ENCODE measurements at places on chromosomes 4 and X.

DNA sequence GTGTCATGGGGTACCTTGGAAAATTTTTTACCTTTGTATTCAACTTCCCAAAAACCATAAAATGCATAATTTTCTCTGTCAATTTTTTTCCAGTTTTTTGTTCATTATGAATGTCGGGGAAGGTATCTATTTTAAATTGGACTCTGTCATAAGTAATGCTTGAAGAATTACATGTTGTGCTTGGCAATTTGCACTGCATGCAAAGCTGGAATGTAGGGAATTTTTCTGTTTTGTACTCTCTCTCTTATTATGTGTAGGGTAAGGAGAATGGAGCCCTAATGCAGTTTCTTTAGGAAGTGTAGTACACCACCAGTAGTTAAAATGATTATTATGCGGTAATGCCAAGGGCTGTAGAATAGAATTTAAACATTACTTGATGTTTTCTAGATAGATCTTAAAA, 137.7 kb upstream of the LIMCH1 start:
- DNase-seq, result no peak

GRCh38 chrX:47187106-47187677, 6.4 kb upstream of the UBA1 start:
- DNase-seq, result no peak

DNA sequence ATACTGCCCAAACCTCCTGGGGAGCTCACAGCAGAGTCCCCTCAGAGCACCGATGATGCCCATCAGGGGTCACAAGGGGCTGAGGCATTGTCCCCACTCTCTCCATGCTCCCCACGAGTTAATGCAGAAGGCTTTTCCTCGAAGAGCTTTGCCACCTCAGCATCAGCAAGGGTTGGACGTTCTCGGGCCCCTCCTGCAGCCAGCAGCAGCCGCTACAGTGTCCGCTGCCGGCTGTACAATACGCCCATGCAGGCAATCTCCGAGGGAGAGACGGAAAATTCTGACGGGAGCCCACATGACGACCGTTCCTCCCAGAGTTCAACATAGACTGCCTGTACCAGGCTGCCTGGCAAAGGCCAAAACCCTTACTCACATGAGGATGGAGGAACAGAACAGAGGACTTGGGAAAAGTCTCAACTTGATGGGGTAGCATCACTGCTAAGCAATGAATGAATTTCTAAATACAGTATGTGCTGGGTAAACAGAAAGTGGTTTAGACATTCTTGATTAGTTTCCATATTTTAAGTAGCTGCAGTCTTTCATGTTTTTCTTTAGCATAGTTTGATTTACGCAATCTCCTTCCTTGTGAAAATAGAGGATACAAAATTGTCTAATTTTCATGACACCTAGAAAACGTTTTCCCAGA, 5.0 kb upstream of the SCML1 start:
- DNase-seq, result no peak

GRCh38 chrX:122092360-122092759, 1045.0 kb downstream of the GLUD2 start:
- DNase-seq, result no peak

GRCh38 chr4:4755306-4755705, 104.2 kb upstream of the MSX1 start:
- DNase-seq, result no peak

DNA sequence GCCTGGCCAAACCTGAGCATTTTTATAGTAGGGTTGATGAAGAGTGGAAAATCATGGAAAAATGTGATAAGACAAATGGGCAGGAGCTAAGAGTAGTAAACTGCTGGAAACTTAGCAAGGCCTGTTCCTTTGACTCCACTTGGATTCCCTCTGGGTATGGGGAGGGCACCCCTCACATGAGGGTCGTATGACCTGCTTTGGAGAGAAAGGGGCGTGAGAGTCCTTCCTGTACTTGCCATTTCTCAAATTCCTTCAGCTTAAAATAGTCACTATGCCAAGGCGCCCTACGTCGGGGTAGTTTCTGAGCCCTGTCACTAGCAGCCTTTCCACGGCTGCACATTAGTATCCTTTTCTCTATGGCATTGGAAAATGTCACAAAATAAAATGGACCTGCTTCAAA, 49.1 kb downstream of the GPRIN3 start:
- no peak for DNase-seq

GRCh38 chr4:7808752-7809151, 130.9 kb downstream of the AFAP1 start:
- peak; percentile 77 for DNase-seq

DNA sequence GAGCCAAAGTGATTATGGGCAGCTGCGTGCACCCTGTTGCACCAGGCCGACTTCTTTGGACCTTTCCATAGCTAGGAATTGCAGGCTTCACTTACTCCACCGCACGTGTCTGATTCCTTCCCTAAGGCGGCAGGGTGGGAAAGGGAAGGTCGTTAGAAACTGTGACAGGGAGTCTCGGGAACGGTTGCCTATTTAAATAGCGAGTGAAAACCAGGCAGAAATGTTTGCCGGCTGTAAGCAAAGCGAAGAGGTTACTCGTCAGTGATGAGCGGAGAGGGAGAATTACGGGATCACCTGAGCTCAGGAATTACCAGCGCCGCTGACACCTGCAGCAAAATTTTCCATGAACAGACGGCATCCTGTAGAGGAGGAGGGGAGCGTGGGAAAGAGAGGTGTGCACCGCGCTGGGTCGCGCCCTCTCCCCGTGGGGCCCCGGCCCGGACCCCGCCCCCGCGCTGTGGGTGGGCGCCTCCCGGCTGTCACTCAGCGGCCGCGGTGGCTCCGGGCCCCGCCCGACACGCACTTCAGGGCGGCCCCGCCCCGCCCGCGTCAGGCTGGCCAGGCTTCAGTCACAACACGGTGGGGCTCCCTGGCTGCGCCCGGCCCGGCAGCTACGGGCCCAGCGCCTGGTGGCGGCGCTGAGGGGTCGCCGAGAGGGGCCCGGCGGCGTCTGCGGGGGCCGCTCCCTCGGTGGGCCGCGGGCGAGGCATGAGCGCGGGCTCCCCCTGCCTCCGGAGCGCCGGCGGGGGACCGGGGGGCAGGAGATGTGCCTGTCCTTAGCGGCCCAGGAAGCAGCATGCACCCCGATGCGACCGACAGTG, at the start of gene SNX25:
SNX25 (plus strand) TSS at position 568 of the 821 bp plus-strand sequence; CDS start at position 797, 229 bp downstream.
- peak; percentile 73 for DNase-seq

DNA sequence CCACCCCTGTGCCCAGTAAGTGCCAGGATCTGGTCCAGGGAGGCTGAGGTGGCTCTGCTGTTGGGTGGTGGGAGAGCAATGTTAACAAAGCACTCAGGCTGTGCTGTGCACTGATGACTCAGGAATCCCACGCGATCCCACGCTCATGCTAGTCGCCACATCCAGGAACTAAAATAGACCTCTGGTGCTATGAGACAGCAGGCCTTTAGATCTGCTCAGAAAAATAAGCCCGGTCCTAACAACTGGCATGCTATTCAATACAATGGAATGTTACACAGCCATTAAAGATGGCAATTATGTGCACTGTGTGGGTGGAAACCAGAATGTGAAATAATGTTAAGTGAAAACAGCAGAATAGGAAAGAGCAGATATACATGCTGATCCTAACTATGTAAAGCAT, 26.0 kb downstream of the ARL13A start:
- peak; percentile 80 for DNase-seq

DNA sequence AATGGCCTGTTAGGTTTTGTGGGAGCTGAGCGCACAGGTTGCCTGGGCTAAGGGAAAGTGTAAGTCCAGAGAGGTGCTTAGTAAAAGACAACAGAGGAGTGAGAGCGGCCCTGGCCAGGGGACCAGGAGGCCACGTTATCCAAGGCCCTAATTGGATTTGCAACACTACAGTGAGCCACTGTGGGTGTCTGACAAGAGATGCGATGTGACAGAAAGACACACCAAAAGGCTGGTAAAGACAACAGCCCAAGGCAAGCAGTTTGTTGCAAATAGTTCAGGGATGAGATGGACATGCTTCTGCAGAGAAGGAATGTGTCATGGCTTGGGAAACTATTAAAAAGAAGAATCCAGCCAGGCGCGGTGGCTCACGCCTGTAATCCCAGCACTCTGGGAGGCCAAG, 162.7 kb upstream of the KIT start:
- DNase-seq, result no peak

- DNase-seq, result no peak
Measured at GRCh38 chr4:64799751-64800150, 390.5 kb upstream of the TECRL start.

Measured in astrocyte of the spinal cord (primary cell).